ENCODE measurements at places on chromosomes 2 and 18. TPM values are rescaled to one million over a fixed set of nuclear protein-coding genes. Genes with fewer than 3 reads are reported as not detected.

TEX44 gene
- not detected for total RNA-seq

APLF gene
- 6.9 TPM for total RNA-seq

- no peak overlapping the region for H3K27ac ChIP-seq
- no peaks in the 10 kb centered on the region for H3K4me1 ChIP-seq
- DNase-seq, result no peak
- no peaks in the 10 kb centered on the region for H3K36me3 ChIP-seq
- no peaks in the 10 kb centered on the region for H3K27me3 ChIP-seq
These were observed 426.2 kb downstream of the LRATD1 start for GRCh38 chr2:15058721-15059157.

IL1R1 gene
- 19.6 TPM for total RNA-seq

OTOS gene
- not detected for total RNA-seq

LYPD6B gene
- total RNA-seq, result not detected

ABCG5 gene
- not detected for total RNA-seq

DNA sequence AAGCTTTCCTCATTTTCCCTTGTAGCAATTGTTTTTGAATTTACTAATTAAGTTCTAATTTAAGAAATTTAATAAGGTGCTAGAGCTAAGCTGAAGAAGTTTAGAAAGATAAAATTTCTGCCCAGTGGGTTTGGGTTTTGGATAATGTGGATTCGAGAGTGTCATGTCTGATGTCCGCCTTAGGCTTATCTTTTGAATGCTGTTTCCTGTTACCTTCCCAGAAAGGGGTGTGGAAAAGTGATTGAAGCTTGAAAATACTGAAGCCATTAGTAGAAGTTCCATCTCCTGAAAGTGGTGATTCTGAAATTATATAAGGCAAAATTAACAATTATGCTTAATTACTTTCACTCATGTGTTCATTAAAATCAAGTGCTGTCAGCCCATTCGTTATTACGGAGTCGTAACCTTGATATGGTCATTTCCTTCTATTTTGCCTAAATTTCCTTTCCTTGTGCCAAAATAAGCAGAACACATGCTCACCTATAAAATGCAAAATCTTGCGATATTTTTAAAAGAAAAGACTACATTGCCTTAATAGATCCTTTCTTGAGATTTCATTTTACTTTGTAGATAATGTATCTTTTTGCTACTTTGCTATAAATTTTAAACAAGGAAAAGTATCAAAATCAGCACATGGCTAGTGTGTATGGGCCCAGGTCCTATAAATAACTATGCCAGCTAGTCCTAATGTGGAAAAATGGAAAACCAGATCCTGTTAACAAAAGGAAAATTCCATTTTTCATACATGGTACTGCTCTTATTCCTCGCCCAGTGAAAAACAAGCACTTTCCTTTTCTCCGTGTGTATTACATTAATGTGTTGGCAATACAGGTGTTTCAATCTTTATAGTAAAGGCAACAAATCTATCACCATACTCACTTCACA lies 97.3 kb downstream of the ICOS start:
- H3K27me3 ChIP-seq, result no peaks in the 10 kb centered on the region
- H3K4me3 ChIP-seq, result no peak overlapping the region
- no peak overlapping the region for H3K27ac ChIP-seq
- no peak for DNase-seq

GAD1 gene
- total RNA-seq, result not detected

SNED1 gene
- total RNA-seq, result 4.5 TPM

GRCh38 chr18:54203914-54204313 lies 20.6 kb downstream of the MBD2 start:
- no peak for DNase-seq
- no peak overlapping the region for H3K27ac ChIP-seq
- peaks cover 6% of the 10 kb centered on the region for H3K4me1 ChIP-seq
- peaks cover 8% of the 10 kb centered on the region for H3K36me3 ChIP-seq
- H3K27me3 ChIP-seq, result no peaks in the 10 kb centered on the region
- H3K4me3 ChIP-seq, result no peak overlapping the region

MC2R gene
- total RNA-seq, result not detected

DNA sequence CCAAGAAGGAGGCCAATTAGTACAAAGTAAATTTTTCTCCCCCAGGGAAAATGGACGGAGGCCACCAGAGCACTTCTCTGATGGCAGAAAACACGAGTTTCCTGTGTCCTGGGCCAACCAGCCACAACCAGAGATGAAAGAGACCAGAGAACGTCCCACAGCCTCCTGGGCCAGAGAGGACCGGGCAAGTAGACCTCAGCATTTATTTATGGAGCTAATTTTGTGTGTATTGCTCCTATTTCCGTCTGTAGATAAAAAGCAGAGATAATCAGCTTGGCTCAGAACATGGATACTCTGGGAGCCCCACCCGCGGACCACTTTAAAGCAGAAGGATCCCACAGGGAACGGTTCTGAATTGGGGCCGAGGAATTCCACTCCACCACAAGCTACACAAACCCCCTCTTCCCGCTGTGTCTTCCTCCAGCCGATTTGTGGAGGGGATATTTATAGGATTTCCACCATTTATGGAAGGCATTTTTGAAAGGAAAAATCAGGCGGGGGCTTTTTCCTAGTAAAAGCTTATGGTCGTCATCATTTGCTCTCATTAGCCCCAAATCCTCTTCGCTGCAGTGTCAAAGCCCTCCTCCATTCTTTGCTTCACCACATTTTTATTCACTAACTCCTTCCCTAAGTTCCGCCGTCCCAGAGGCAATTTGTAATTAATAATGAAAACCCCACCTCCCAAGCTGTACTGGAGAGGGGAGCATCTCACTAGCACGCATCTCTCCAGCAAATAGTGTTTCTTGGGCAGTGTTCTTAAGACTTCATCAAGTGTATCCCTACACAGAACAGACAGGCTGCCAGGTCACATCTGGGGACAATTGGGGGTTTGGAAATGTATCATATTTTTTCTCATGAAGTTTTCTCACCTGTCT lies 43.7 kb upstream of the TWIST2 start:
- no peaks in the 10 kb centered on the region for H3K27me3 ChIP-seq
- no peaks in the 10 kb centered on the region for H3K36me3 ChIP-seq
- no peaks in the 10 kb centered on the region for H3K4me1 ChIP-seq
- H3K4me3 ChIP-seq, result no peak overlapping the region

GRCh38 chr2:188181067-188181838 lies 110.4 kb upstream of the GULP1 start:
- no peaks in the 10 kb centered on the region for H3K36me3 ChIP-seq
- H3K4me1 ChIP-seq, result no peaks in the 10 kb centered on the region
- no peak for DNase-seq
- no peaks in the 10 kb centered on the region for H3K27me3 ChIP-seq
- H3K4me3 ChIP-seq, result no peak overlapping the region

ANKRD39 gene
- 18.2 TPM for total RNA-seq

ITPRIPL1 gene
- 1.8 TPM for total RNA-seq

PFN4 gene
- total RNA-seq, result 0.76 TPM

GRCh38 chr2:215847718-215848117 lies 165.6 kb downstream of the MREG start:
- H3K27me3 ChIP-seq, result no peaks in the 10 kb centered on the region
- H3K4me1 ChIP-seq, result peaks cover 20% of the 10 kb centered on the region
- H3K4me3 ChIP-seq, result no peak overlapping the region
- no peaks in the 10 kb centered on the region for H3K36me3 ChIP-seq
- DNase-seq, result no peak

GRCh38 chr2:129911363-129912065 lies 68.0 kb upstream of the RAB6C start:
- H3K4me3 ChIP-seq, result no peak overlapping the region
- no peak overlapping the region for H3K27ac ChIP-seq
- no peaks in the 10 kb centered on the region for H3K27me3 ChIP-seq
- no peaks in the 10 kb centered on the region for H3K4me1 ChIP-seq

DNA sequence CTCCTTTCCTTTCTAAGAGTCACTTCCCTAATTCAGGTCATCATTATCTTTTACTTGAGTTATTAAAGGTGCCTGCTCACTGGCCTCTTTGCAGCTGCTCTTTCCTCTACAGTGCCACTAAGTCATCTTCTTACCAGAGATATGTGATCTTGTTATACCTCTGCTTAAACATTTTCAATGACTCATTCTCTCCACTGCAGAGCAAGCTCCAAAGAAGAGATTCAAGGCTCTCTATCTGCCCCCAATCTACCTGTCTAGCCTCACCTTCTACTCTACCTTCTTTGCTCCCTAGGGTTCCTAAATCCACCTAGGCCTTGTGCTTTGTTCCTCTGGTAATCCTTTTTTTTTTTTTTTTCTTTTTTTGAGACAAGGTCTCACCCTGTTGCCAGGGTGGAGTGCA lies 3.1 kb downstream of the ARHGEF33 start:
- H3K4me1 ChIP-seq, result no peaks in the 10 kb centered on the region
- no peaks in the 10 kb centered on the region for H3K27me3 ChIP-seq
- H3K36me3 ChIP-seq, result no peaks in the 10 kb centered on the region
- no peak overlapping the region for H3K4me3 ChIP-seq
- DNase-seq, result no peak

DNA sequence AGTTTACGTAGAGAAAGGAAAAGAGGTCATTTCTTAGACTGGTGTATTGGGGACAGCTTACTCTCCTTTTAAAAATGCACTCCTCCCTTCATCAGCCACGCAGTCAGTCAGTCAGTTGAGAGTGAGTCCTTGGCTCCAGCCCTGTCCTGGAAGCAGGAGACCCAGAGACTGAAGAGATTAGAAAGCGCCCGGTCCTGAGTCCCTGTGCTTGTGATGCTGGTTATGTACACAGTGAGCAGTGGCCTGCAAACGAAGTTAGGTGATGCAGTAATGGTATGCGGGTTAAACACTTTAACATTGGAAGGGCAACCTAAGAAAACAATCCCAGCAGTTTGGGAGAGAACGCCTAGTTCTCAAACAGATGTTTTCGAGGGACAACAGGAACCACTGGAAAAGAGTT lies 6.3 kb upstream of the ASB1 start:
- H3K27me3 ChIP-seq, result peaks cover 59% of the 10 kb centered on the region
- no peak for DNase-seq
- H3K27ac ChIP-seq, result no peak overlapping the region
- peaks cover under 1% of the 10 kb centered on the region for H3K4me1 ChIP-seq

IL36G gene
- not detected for total RNA-seq

- peaks cover 4% of the 10 kb centered on the region for H3K27me3 ChIP-seq
- no peak overlapping the region for H3K4me3 ChIP-seq
- no peak for DNase-seq
- H3K36me3 ChIP-seq, result no peaks in the 10 kb centered on the region
These were observed 131.8 kb upstream of the HNRNPA3 start for GRCh38 chr2:177080746-177081284.

DLGAP1 gene
- 0.45 TPM for total RNA-seq

GRCh38 chr2:185338104-185338503 lies 400.5 kb upstream of the FSIP2 start:
- H3K4me1 ChIP-seq, result no peaks in the 10 kb centered on the region
- no peak for DNase-seq
- no peak overlapping the region for H3K27ac ChIP-seq
- no peaks in the 10 kb centered on the region for H3K36me3 ChIP-seq

NDC80 gene
- total RNA-seq, result 0.32 TPM

COLEC11 gene
- total RNA-seq, result 3.1 TPM

SERPINB5 gene
- total RNA-seq, result not detected

SERPINB10 gene
- total RNA-seq, result not detected

GRCh38 chr18:57436191-57436964 lies 1.2 kb downstream of the ONECUT2 start:
- peaks cover 28% of the 10 kb centered on the region for H3K4me1 ChIP-seq
- peaks cover 84% of the 10 kb centered on the region for H3K27me3 ChIP-seq
- H3K4me3 ChIP-seq, result peak overlapping the region; percentile 10
- H3K36me3 ChIP-seq, result no peaks in the 10 kb centered on the region
- no peak overlapping the region for H3K27ac ChIP-seq
- no peak for DNase-seq

SNORC gene
- total RNA-seq, result 0.38 TPM

DNA sequence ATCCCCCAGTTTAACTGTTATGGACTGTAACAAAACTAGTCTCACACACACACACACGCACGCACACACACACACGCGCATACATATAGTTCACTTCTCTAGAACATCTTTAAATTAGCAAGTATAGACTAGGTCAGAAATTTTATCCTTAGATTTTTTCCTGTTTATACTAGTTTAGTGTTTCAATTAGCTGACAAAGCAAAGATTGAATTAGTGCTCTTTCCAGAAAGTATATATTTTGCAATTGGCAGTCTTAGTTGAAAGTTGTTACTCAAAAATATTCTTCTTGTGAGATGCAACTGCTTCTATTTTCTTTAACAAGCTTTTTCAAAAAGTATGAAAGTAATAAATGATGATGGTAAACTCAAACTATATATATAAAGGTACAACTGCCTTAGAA lies 22.5 kb downstream of the PLEKHA3 start:
- no peak overlapping the region for H3K27ac ChIP-seq
- H3K36me3 ChIP-seq, result peaks cover 92% of the 10 kb centered on the region
- H3K4me3 ChIP-seq, result no peak overlapping the region
- no peak for DNase-seq
- no peaks in the 10 kb centered on the region for H3K27me3 ChIP-seq

DNA sequence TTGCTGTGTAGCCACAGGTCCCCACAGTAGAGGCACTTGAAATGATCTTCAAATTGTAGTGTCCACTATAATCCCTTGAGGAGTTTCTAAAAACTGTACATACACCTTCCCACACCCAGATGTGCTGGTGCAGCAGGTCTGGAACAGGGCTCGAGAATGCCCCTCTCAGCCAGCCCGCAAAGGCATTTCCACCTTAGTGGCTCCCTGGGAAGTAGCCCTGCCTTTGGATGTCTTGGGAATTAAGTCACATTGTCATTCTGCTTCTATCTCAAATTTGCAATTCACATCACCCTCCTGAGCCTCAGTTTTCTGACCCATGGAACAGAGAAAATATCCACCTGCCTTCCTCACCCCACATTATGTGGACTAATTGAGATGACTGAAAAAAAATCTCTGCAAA lies 44.3 kb upstream of the TCF7L1 start:
- no peaks in the 10 kb centered on the region for H3K27me3 ChIP-seq
- no peaks in the 10 kb centered on the region for H3K36me3 ChIP-seq
- no peak overlapping the region for H3K4me3 ChIP-seq
- no peaks in the 10 kb centered on the region for H3K4me1 ChIP-seq
- no peak for DNase-seq

- no peak overlapping the region for H3K4me3 ChIP-seq
- H3K36me3 ChIP-seq, result no peaks in the 10 kb centered on the region
- DNase-seq, result no peak
- no peaks in the 10 kb centered on the region for H3K4me1 ChIP-seq
- no peak overlapping the region for H3K27ac ChIP-seq
These were observed 17.8 kb upstream of the FAM98A start for GRCh38 chr2:33616873-33617272.

GRCh38 chr18:62856294-62856693 lies 141.0 kb downstream of the PHLPP1 start:
- no peak for DNase-seq
- no peak overlapping the region for H3K27ac ChIP-seq
- no peaks in the 10 kb centered on the region for H3K36me3 ChIP-seq

GRCh38 chr2:31256611-31257382 lies 22.8 kb downstream of the EHD3 start:
- H3K4me3 ChIP-seq, result no peak overlapping the region
- no peaks in the 10 kb centered on the region for H3K4me1 ChIP-seq
- no peak for DNase-seq
- H3K27me3 ChIP-seq, result no peaks in the 10 kb centered on the region
- H3K27ac ChIP-seq, result no peak overlapping the region

Measured in heart left ventricle (tissue), 16 donors.